ENCODE measurements at places on chromosomes 7 and 10.

GRCh38 chr7:17677408-17677807 is 262.9 kb downstream of the SNX13 start:
- no peak for DNase-seq

DNA sequence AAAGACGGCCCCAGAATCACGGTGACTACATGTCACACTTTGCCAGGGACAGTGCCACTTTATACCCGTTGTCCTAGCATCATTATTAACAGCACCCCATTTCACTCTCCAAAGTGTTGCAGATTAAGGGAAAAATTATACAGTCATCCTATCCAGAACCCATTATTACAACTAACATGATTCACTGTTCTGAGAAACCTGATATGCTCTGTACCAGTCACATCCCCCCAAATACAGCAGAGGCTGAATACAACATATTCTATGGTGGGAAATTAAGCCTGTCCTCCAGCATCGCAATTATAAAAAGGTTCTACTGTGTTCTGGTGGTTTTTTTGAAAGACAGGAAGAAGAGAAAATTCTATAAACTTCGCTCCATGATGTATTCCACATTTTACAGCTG is 162.1 kb downstream of the JAZF1 start:
- DNase-seq: no peak

DNA sequence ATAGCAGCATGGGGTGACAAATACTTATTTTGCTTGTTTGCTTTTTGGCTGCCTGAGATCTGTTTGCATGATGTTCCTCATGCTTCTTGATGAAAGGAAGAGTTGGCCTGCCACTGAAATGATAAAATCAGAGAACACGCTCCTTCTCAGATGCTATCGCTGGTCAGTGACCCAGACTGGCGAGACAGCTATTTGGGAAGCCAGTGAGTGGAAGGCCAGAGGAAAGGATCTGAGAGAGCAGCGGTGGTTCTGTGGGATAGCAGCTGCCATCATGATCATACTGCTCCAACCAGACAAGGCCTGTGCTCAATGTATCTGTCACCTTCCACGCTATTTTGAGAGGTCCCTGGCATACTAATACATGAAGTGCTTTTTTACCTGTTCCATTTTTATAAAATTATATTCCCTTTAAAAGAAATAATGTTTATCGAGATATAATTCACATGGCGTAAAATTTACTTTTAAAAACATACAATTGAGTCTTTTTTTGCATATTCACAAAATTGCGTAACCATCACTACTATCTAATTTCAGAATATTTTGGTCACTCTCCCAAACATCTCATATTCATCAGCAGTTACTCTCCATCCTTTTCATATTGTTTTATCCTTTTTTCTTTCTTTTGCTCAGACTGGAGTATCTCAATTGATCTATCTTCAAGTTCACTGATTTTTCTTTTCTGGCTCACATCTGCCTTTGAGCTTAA is 695.1 kb downstream of the TNS3 start:
- no peak for DNase-seq

- DNase-seq: peak; percentile 84
Observed at GRCh38 chr10:112140110-112140970, 43.2 kb downstream of the GPAM start.

DNA sequence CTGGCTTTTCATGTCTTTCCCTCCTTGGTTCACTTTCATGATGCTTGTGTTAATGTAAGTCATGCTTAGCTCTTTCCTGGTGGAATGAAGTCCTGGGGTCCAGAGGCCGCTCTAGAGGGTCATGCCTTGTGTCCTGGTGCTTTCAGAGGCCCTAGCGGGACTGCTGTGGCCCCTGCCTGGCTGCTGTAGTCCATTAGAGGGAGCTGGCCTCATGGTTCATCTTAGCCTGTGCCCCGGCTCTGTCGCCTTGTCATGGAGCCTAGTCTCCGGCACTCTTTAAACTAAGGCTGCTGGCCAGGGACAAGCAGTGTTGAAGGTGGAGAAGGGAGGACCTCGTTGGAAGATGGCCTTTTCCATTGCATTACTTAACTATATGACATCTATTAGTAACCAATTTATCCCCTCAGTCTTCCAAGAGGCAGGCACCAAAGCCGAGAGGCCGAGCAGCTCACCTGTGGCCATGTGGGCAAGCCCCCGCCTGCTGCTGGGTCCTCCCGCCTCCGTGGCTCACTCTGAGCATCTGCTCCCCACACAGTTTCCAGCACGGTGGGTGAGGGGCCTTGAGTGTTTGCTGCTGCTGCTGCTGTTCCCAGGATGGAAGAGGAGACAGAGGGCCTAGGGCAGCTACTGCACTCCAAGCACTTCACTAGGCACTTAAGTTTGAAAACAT is 5.0 kb upstream of the NDUFB2 start:
- no peak for DNase-seq

- no peak for DNase-seq
Observed at GRCh38 chr10:81248886-81249285, 626.1 kb upstream of the NRG3 start.

DNA sequence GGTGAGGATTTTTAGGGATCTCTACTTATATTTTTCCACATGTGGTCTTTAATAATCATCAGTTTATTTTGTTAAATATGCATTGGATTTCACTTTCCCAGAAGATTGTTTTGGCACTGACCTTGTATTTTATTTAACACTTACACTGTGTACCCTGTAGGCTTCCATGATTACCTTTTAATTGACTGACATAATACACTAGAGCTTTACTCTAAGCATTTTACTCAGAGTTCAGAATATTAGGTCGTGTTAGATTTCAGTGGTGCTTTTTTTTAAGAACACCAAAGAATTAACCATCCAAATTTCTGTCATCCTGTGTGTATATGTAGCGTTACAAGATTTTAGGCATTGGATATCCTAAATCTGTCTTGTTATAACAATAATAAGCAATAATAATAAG is 23.1 kb downstream of the CASD1 start:
- no peak for DNase-seq

- no peak for DNase-seq
Observed at GRCh38 chr7:81053623-81054022, 134.8 kb upstream of the SEMA3C start.

DNA sequence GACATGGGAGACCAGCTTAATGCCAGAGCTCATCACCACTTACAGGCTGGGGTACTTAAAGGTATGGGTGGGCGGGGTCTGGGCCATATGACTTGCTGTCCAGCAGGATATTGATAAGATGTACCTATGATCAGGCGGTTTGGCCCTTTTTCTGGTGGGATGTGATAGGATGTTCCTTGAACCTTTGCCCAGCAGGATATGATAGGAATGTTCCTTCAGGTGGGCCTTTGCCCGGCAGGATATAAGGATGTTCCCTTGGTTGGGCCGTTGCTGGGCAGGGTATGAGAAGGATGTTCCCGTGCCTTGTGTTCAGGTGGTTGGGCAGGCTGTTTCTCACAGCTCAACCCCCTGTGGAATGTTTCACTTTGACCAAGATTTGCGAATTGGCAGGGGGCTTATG is 187.2 kb upstream of the CXCL12 start:
- no peak for DNase-seq

GRCh38 chr10:104483582-104483981 is 129.9 kb downstream of the CFAP58 start:
- DNase-seq: peak; percentile 6

- DNase-seq: peak; percentile 34
Observed at GRCh38 chr7:150378115-150378852, 846 bp upstream of the ZNF775 start.

- DNase-seq: no peak
Observed at GRCh38 chr10:100766693-100767421, 21.5 kb downstream of the PAX2 start.

GRCh38 chr10:121774404-121774803 is 153.4 kb downstream of the ATE1 start:
- DNase-seq: no peak

GRCh38 chr7:107526672-107527071 is 37.0 kb downstream of the COG5 start:
- DNase-seq: no peak

DNA sequence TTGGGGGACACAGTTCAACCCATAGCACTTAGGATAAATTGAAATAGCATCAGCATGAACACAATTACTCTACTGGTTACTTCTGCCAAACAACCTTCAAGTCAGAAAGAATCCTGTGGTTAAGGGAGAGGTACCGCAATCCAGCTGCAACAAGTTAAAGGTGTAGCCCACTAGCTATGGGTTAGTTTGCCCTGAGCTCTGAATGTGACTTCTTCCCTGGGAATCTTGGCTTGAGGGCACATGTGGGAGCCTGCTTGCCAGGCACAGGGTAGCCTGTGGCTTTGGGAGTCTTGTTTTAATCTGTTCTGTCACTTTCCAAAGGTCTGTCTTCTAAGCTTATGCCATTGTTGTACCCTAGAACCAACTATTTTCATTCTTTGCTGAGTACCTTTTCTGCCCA is 8.9 kb upstream of the SGPL1 start:
- no peak for DNase-seq

- peak; percentile 33 for DNase-seq
Observed at GRCh38 chr10:16440396-16441133, 3.8 kb downstream of the PTER start.

DNA sequence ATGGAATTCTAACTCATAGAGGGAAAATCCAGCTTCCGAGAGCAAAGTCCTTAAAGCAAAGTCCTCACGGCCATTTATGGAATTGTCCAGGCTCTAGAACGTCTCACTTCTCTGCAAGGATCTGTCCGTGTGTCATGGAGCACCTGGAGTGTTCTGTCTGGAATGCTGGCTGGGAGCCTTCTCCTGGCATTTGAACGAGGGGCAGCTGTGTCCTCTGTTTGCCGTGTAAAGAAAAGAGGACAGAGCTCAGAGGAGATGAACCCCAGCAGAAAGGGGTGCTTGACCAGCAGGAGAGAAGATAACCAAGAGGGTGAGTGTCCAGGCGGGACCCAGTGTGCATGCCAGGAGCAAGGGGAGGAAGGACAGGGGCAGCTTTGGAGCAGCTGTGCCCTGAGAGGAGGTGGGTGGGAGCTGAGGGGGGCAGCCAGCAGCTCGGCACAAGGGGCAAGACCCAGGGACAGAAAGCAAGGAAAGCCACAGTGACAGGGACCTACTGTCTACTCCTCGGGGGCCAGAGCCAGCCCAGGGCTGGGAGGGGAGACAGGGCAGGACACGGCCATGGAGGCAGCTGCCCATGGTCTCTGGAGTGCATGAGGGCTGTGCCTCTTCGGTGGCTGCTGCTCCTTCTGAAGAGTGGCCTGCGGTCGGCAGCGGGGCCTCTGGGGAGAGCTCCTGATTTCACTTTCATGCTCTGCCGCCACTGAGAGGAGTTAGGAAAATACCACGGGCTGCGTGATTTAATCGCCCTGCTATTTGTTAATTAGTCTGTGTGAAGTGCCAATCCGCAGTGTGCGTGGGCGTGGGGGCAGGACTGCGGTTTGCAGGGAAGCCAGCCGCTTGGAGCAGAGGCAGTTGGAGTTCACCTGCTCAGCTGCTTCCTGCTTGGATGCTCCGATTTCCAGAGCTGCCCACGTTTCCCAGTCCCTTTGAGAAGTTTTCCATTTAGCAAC is 149.3 kb upstream of the SHH start:
- peak; percentile 39 for DNase-seq

DNA sequence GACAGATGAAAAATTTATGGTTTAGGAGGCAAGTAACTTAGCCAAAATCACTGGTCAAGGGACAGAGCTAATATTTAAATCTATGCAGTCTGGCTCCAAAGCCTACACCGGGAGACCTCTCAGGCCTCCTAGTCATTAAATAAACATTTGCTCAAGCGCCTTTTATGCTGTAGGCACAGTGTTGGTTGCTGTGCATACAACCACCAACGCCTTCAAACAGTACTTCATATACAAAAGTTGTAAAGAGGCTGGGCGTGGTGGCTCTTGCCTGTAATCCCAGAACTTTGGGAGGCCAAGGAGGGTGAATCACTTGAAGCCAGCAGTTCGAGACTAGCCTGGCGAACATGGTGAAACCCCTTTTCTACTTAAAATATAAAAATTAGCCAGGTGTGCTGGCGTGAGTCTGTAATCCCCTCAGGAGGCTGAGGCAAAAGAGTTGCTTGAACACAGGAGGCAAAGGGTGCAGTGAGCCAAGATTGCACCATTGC is 159.8 kb downstream of the MAGI2 start:
- DNase-seq: no peak

DNA sequence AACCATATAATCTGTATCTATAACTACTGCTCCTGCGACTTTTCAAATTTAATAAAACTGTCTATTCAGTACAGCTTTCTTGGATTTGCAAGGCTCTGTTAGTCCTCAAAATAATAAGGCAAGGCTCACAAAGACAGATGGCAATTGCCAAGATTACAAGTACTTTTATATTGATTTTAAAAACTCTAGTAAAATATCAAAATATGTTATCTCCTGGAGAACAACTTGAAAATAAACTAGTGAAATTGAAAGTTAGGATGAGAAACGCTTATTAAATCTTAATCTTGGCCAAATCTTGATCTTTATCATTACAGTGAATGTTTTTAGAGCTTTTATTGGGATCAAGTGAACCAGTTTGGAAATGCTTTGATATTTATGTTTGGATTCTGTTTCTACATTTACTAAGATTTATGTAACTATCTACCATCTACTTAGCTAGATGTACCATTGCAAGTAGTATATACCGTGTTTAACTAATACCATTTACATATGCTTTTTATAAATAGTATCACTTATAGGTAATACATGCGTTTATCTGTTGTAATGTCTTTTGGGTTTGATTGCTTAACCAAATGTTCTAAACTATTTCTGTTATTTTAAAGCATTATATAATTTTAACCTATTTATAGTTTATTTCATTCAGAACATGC is 70.0 kb downstream of the CABCOCO1 start:
- DNase-seq: no peak

DNA sequence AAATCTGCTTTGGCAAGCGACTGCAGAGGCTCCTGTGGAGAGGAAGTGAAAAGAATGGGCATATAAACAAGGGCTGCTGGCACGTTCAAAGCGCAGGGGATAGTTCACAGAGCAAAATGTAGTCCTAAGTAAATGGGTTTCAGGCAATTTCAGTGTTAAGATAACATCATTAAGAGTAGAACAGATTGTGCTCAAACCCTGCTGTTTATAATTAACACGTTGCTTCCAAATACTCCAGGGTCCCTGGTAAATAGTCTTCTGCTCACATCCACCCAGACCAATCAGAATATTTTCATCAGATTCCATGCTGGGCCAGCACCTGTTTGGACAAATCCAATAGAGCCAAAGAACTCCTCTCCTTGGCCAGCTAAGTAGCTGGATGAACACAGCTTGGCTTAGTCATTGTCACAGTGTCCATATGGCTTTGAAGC is 81.4 kb downstream of the ORC5 start:
- DNase-seq: no peak

- no peak for DNase-seq
Observed at GRCh38 chr7:27546610-27547009, 116.1 kb downstream of the HIBADH start.

DNA sequence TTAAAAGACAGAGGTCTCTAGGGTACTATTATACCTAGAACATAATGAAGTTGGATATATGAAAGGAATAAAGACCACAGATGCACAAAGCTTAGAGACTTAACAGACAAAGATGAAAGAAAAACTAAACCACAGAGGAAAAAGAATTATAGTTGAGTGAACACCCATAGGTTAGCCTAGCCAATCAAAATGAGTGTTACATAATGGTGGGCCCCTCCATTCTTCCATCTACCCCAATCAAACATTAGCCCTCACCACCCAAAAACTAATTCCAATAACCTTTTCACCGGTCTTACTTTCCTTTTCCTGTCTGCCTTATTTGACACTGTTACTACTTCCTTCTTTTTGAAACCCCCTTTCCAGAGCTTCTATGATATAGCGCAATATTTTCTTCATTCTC is 130.1 kb downstream of the ELMO1 start:
- no peak for DNase-seq

- DNase-seq: no peak
Observed at GRCh38 chr10:70312972-70313371, 29.2 kb upstream of the NPFFR1 start.

Measured in activated CD4-positive, alpha-beta T cell treated with anti-CD3 and anti-CD28 coated beads, Interleukin-2, amount 50 U/mL, for 48 hours (primary cell).